ENCODE measurements at places on chromosomes 5 and 9.

DNA sequence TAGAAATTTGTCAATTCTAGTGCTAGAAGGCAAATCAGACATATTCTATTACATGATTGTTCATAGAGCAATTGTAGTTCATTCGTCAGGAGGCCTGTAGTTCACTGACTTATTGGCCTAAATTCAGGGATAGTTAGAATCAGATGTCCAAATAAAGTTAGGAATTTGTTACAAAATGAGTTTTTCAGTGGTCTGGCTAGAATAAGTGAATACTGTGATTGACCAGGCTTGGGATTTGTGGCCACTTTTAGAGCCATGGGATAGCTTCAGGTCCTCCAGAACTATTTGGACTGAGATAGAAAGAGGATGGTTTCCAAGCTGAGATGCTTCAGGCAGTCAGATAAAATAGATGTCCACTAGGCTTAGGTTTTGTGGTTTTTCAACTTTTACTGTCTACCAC lies 199.1 kb upstream of the MPDZ start:
- no peak for DNase-seq

- DNase-seq, result no peak
Measured at GRCh38 chr5:135137146-135137915, 103.3 kb upstream of the PITX1 start.

GRCh38 chr9:73152953-73153352 lies 1.3 kb downstream of the ANXA1 start:
- no peak for DNase-seq

DNA sequence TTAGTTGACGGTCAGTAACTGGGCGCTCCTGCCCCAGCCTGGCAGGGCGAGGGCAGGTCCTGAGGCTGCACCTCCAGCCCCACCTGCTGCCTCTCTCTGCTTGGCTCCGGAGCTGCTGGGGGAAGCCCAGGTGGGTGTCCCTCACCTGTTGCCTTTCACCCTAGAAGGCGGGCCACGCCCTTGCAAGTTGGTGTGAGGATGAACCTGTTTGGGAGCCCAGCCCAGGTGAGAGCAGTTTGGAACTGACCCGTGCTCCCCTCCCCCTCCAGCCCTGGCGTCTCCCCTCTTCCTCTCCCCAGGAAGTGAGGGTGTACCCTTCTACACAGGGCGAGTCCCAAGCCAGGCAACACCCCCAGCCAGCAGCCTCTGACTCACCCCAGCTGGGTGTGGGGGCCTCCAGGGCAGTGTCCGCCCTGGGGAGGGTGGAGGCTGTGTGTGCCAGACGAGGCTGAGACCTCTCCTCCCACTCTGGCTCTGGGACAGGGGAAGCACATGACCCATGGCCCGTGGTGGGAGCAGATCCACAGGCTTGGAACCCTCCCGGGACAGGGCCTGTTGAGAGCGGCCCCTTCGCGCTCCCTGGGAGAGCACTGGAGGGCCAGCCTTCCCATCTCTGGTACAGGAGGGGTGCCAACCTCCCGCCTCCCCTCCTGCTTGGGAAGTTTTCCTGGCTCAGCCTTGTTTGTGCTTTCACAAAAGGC lies 10.4 kb downstream of the LRRC8A start:
- DNase-seq, result no peak

GRCh38 chr9:2053883-2054845 lies 39.0 kb downstream of the SMARCA2 start:
- DNase-seq, result no peak

DNA sequence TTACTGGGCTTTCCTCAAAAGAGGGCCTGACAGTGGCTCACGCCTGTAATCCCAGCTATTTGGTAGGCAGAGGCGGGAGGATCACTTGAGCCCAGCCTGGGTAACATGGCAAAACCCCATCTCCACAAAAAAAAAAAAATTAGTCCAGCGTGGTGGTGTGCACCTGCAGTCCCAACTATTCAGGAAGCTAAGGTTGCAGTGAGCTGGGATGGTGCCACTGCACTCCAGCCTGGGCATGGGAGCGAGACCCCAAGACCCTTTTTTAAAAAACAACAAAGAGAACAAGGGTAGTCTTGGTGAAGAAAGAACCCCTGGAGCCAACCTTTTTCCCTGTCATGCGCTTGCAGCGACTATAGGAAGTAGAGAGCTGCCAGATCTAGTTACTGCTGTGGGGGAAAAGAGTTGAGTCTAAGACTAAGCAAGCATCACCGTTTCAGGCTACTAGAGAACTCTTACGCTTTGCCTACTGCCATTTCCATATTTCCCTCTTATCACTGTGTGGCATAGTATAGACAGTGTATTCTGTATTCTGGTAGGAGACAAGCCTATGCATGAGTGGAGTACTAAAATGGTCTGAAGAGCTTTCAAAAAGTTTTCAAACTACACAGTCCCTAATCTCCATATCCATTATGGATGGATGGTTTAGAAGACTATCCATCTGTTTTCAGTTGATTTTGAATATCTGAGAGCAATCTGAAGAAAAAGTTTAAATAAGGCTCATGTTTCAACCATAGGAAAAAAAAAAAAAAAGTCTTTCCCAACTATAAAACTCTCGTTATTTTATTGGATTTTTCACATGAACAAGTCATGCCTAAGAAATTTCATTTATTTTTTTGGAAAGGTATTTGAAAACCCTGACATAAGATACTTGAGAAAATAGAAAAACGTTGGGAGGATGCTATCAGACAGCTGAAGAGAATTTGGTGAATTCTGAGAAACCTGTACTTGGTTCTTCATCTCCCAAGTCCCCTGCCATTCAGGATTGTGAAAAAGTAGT lies 2.6 kb downstream of the C9orf40 start:
- DNase-seq, result peak; percentile 27

DNA sequence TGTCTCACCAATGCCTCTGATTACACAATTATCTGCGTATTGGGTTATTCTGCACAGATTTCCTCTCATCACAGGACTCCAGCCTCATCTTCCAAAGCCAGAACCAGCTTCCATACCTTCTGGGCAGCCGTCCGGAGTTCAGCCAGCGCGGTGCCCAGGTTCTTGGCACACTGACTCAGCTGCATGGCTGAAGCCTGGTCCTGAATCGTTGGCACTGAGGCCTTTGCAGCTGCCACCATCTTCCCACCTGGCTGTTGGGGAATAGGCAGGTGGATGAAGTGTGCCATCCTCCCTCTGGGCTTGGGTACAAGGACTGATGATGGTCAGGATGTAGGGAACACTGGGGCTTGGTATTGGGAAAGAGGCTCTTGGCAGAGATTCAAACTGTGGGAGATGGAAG lies 17.9 kb downstream of the TLN1 start:
- no peak for DNase-seq
